HuH-7 (cell line): ENCODE measurements at places on chromosomes 2 and 18.

DNA sequence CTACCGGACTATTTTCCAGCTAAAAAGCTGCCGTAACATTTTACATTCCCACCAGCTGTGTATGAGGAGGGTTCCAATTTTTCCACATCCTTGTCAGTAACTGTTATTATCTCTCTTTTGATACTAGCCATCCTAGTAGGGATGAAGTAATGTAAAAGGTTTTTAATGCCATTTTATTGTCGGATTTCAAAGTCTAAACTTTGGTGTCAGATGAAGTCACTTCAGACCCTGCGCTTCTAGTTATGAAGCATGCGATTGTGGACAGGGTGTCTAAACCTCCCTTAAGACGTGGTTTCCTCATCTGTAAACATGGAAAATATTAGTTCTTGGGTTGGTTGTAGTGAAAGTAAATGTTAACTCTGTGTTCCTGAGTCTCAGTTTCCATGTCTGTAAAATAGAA lies 4.7 kb downstream of the DGKD start:
- no peak for DNase-seq

- peak; percentile 1 for DNase-seq
Measured at GRCh38 chr2:49770919-49771318, 616.6 kb upstream of the FSHR start.

DNA sequence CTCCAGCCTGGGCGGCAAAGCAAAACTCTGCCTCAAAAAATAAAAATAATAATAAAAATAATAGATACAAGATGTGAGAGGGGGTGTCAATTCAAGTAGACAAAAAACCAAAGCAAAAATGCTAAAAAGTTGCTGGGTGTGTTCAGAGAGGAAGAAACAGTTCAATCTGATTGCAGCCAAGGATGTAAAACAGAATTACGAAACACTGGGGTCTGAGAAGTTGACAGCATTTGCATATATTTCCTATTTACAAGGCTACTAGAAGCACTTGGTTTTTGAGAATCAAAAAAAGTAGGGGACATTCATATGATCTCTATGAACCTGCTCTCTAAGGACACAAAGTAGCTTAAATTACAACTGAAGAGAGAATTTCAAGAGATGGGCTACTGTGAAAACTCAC lies 7.6 kb downstream of the TRIP12 start:
- DNase-seq = no peak

GRCh38 chr18:32238635-32239268 lies 48.9 kb downstream of the MEP1B start:
- no peak for DNase-seq

DNA sequence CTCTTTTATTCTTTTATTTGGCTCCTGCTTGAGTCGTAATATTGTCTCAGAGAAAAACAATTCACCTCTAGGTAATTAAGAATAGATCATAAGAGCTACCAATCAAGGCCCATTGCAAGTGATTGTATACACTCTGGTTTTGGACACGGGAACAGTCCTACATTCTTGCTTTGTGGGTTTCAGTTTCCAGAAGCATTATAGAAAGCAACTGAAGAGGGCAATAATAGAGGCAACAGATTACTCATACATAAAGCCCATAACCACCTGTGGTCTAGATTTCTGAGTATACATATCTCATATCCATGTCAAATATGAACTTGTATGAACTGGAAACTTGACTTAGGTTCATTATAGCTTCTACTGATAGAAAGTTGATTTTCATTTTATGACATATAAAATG lies 65.4 kb downstream of the DIS3L2 start:
- no peak for DNase-seq

DNA sequence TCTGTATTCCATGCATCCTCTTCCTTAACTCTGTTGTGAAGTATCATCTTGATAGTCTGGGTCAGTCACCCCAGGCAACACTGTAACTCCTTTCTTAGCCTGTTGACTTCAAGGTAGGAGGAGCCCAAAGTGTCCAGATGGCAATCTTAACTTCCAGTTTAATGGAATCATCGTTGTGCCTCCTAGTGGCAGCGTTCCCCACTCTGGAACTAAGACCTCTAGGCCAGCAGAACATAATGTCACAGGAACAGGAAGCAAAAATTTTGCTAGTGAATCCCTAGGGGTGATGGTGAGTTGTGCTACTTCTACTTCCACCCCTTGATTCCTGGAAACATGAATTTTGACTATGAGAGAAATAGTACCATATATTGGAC lies 11.7 kb downstream of the SGPP2 start:
- DNase-seq = no peak

DNA sequence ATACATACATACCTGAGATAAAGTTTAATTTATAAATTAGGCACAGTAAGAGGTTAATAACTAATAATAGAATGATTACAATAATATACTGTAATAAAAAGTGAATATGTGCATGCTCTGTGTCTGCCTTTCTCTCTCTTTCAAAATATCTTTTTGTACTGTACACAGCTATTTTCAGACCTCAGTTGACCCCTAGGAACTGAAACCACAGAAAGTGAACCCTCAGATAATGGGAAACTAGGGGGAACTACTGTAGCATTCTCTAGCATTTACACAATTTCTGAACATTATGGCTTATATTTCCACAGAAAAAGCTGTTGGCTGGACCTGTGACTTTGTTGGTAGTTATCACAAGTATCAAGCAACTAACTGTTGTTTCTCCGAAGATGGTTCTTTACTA lies 25.9 kb downstream of the WDR75 start:
- DNase-seq = no peak

DNA sequence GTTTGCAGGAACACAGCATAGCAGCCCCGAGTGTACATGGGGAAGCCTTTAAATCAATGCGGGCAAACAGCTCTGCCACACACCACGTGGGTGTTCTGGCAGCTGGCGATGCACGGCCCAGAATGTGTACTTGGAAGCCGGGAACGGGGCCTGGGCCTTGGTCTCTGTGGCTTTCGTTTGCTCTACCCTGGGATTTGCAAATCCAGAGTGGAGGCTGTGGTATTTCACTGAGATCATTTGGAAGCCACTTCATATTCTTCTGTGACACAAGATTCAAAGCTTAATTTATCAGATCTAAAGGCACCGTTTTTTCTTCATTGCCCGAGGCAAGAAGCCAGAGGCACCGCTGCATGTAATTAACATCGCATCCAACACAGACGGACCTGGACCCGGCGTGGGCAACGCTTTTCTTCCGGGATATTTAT lies 246.3 kb upstream of the MYT1L start:
- DNase-seq = no peak

- no peak for DNase-seq
Measured at GRCh38 chr2:168185583-168186274, 61.7 kb downstream of the STK39 start.

- DNase-seq = peak; percentile 40
Measured at GRCh38 chr2:134466141-134466540, 212.3 kb downstream of the MGAT5 start.

GRCh38 chr2:240934701-240935102 lies 28.6 kb downstream of the CROCC2 start:
- no peak for DNase-seq

- DNase-seq = peak; percentile 7
Measured at GRCh38 chr2:46615986-46616485, 136.7 kb downstream of the TMEM247 start.

DNA sequence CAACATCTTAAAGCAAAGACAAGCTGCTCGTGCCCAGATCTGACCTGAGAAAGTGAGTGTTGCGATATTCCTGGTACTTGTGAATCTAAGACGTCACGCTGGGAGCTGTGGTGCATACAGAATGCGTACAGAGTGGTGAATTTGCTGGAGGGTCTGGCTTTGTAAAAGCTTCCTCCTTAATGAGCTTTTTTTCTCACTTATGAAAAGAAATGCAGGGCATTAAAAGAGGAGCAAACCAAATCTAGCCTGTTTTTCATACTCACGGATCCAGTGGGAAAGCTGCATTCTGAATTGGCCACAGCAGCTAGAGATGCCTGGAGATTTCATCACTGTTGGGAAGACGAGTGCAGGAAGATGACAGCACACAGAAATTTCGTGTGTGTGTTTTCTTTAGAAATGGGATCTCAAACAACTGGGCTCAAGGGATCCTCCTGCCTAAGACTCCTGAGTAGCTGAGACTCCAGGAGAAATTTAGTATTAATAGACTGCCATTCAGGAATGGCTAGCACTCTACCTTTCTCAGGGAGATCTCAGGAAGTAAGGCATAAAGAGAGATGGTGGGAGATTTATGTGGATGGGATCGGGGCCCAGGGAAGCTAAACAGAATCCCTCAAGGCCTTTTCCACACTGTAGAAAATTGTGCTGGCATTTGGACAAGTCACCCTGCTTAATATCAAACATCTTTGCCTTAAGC lies 181.3 kb downstream of the ALPK2 start:
- DNase-seq = no peak

- no peak for DNase-seq
Measured at GRCh38 chr18:74084184-74084855, 63.3 kb downstream of the FBXO15 start.

- DNase-seq = no peak
Measured at GRCh38 chr2:138630164-138630563, 128.6 kb downstream of the SPOPL start.

DNA sequence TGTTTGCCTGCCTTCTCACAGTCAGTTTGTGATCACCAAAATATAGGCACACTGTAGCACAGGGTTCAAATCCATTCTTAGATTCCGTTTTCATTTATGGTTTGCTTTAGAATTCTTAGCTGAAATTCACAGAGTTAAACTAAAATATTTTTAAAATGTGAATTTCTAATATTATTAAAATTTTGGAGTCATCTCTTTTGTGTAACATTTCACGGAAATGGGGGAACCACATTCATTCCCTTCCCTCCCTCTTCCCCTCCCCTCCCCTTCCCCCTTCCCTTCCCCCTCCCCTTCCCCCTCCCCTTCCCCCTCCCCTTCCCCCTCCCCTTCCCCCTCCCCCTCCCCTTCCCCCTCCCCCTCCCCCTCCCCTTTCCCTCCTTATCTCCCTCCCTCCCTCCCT lies 11.4 kb upstream of the LDAH start:
- no peak for DNase-seq

- no peak for DNase-seq
Measured at GRCh38 chr18:79460481-79461300, 65.0 kb downstream of the NFATC1 start.

GRCh38 chr2:133801946-133802345 lies 233.7 kb upstream of the NCKAP5 start:
- no peak for DNase-seq

DNA sequence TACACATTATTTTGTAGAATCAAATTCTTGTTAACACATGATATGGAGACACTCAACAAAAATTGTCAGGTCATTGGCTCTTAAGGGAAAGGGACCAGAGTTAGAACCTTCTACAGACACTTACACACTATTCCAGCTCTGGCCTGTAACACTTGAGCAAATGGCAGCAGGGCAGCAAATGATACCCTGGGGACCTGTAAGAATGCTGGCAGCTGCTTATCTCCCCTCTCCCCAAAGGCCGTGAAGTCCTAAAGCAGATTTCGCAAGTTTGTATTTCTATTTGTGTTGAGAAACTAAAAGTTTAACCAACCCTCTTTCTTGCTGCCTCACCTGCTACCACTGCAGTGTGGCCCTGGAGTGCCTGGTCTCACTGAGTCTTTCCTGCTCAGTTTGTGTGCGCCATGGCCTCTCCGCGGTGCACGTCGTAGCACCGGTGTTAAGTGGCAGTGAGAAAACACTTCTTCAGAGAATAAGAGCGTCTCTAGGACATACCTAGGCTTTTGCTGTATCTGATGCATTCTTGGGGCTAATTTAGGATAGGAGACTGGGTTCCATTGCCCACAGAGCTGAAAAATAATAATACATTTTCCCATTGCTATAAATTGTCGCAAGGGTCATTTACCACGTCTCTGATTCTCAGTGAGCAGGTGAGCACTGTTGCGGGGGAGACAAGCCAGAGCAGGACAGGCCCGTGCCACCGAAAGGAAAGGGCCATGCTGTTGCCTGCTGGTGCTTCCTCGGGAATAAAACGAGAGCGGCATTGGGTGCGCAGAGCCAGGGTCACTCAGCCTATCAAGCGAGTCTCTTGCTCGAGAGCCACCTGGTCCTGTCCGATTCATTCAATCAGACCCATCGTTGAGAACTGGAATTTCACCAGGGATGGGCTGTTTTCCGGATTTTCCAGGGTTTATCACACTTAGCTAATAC lies 204.9 kb downstream of the PTGR3 start:
- peak; percentile 49 for DNase-seq

DNA sequence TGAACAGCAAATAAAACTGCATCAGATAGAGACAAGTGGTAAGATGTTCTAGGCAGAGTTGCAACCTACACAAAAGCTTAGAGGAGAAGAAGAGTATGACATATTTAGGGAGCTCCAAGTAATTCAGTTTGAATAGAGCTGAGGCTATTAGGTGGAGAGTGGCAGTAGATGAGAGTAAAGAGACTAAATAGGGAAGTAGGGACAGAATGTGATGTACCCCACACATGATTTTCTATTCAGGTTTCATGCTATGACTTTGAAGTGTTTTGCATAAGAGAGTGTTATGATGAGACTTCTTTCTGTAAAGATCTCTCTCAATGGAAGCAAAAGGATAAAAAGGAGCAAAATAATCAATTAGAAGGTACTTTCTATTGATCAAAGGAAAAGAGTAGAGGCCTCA lies 206.8 kb upstream of the ERBB4 start:
- no peak for DNase-seq
